Pancreas (tissue), 10 donors: ENCODE measurements at places on chromosomes 7 and 10. TPM values are rescaled to one million over a fixed set of nuclear protein-coding genes. Genes with fewer than 3 reads are reported as not detected.

DNA sequence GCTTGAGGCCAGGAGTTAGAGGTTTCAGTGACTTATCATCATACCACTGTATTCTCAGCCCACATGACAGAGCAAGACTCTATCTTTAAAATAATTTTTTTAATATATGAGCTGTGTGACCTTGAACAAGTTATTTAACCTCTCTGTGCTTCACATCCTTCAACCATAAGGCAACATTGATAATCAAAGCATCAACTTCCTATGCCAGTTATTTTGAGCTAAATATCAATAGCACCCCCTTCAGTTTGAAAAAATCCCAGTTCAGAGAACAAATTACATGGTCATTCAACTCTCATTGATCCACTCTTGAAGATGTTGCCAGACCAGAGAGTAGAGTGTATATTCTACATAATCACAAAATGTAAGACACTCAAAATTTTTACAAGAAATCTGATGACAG lies 53.0 kb downstream of the ASNS start:
- H3K27me3 ChIP-seq = no peaks in the 10 kb centered on the region
- no peak for DNase-seq
- no peak overlapping the region for H3K27ac ChIP-seq
- no peak overlapping the region for H3K4me3 ChIP-seq
- no peaks in the 10 kb centered on the region for H3K4me1 ChIP-seq

DNA sequence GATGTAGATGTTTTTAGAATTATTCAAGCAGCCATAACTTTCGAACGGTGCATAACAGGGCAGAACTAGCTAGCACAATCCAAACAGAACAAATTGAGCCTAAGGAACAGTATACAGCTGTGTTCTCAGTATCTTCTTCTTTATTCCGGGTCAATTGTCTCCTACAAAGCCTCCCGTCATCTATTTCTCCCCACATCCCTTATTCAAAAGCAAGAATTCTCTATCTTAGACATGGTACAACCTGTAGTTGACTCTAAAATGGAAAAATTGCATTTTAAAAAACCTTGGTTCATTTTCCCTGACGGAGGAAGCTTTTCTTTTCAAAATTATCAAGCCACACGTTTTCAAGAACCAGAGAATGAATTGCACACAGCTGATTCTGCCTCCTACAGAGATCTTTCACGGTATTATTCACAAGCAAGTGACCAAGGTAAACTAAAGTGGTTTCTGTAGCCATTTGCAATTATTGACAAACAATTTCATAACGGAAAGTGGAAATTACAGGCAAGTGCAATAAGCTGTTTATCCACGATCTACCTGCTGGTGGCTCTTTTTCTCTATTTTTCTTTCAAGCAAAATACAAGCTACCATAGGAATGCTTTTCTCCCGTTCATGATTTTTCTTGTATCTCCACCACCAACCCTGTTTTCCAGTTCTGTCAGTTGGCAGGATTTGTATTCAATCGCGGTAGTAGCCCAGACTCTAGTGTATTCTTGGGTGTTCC lies 2.3 kb downstream of the GRM8 start:
- H3K27ac ChIP-seq = no peak overlapping the region
- no peaks in the 10 kb centered on the region for H3K36me3 ChIP-seq
- no peaks in the 10 kb centered on the region for H3K27me3 ChIP-seq
- no peak for DNase-seq
- H3K4me1 ChIP-seq = no peaks in the 10 kb centered on the region
- H3K4me3 ChIP-seq = no peak overlapping the region

DNA sequence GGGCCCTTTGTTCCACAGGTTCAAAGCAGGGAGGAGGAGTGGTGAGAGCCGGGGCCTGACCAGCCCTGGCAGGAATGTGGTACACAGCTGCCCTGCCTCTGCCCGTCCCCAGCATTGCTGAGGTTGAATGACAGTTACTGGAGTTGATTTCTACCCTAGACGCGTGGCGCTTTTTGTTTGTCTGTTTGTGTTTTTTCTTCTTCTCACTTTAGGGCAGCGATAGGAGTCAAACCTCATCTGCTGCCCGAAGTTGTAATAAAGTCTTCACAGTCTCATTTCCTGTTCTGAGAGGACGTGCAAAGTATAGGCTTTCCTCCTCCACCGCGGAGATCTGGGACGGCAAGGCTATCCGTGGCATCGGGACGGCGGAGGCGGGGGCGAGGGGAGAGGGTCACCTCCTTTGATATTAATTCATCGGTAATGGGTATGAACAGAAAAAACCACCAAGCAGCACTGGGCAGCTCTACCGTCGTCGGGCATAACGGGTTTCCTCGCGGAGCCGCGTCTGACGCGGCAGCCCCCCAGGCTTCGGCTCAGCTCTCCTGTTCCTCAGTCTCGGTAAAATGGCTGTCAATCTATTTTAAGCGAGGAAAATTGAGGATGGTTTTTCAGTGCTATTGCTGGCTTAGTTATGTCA lies 160.8 kb downstream of the LRMDA start:
- no peak overlapping the region for H3K27ac ChIP-seq
- no peaks in the 10 kb centered on the region for H3K4me1 ChIP-seq
- no peak overlapping the region for H3K4me3 ChIP-seq
- H3K27me3 ChIP-seq = no peaks in the 10 kb centered on the region
- no peaks in the 10 kb centered on the region for H3K36me3 ChIP-seq
- no peak for DNase-seq

PPP2R2D gene
- polyA plus RNA-seq = 32.2 TPM

DNA sequence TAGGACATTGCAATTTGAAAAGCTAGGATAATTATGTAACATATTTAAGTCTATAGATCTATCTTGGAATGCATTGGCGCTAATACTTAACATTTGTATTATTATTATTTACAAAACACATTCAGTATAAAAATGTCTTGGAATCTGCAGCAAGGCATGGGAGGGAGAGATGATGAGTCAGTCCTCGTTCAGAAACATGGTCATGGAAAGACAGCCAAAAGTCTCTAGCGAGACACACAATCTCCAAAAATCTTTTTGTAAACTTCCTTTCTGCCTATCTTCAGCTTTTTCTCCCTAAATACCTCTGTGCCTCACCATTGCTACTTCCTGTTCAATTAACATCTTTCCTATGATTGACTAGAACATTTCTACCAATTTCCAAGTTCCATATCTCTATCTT lies 188.4 kb upstream of the CACNA2D1 start:
- H3K4me3 ChIP-seq = no peak overlapping the region
- no peak for DNase-seq
- H3K36me3 ChIP-seq = no peaks in the 10 kb centered on the region
- H3K27me3 ChIP-seq = no peaks in the 10 kb centered on the region
- no peak overlapping the region for H3K27ac ChIP-seq

DNA sequence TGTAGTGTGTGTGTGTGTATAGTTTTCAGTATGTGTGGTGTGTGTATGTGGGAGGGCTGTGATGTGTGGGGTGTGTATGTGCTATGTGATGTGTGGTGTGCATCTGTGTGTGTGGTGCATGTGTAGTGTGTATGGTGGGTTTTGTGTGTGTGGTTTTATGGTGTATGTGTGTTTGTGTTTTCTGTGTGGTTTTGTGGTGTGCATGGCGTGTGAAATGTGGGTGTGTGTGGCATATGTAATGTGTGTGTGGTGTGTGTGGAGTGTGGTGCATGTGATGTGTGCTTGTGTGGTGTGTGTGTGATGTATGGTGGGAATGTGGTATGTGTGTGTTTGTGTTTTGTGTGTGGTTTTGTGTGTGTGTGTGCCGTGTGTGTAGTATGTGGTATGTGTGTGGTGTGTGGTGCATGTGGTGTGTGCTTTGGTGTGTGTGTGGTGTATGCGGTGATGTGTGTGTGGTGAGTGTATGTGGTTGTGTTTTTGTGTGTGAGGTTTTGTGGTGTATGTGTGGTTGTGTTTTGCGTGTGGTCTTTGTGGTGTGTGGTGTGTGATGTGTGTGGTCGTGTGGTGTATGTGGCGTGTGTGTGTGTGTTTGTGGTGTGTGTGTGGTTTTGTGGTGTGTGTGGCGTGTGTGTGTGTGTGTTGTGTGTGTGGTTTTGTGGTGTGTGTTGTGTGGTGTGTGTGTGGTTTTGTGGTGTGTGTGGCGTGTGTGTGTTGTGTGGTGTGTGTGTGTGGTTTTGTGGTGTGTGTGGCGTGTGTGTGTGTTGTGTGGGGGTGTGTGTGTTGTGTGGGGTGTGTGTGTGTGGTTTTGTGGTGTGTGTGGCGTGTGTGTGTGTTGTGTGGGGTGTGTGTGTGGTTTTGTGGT lies 18.0 kb upstream of the PPP2R2D start:
- no peaks in the 10 kb centered on the region for H3K27me3 ChIP-seq
- H3K4me3 ChIP-seq = no peak overlapping the region
- no peak for DNase-seq
- no peaks in the 10 kb centered on the region for H3K4me1 ChIP-seq
- no peaks in the 10 kb centered on the region for H3K36me3 ChIP-seq

PGAM2 gene
- 3.3 TPM for polyA plus RNA-seq

GRCh38 chr7:110486549-110486948 lies 604.4 kb upstream of the LRRN3 start:
- H3K36me3 ChIP-seq = no peaks in the 10 kb centered on the region
- H3K4me1 ChIP-seq = no peaks in the 10 kb centered on the region
- no peak overlapping the region for H3K4me3 ChIP-seq
- H3K27ac ChIP-seq = no peak overlapping the region
- DNase-seq = no peak
- H3K27me3 ChIP-seq = no peaks in the 10 kb centered on the region

PHYHIPL gene
- polyA plus RNA-seq = 4.7 TPM
